ENCODE measurements at places on chromosomes 12 and 14.

GRCh38 chr12:54463034-54463433 is 10.4 kb downstream of the GTSF1 start:
- no peak for DNase-seq

GRCh38 chr14:68695856-68696255 is 97.0 kb downstream of the ZFP36L1 start:
- no peak for DNase-seq

GRCh38 chr12:95220726-95221125 is 3.1 kb downstream of the VEZT start:
- DNase-seq: no peak

DNA sequence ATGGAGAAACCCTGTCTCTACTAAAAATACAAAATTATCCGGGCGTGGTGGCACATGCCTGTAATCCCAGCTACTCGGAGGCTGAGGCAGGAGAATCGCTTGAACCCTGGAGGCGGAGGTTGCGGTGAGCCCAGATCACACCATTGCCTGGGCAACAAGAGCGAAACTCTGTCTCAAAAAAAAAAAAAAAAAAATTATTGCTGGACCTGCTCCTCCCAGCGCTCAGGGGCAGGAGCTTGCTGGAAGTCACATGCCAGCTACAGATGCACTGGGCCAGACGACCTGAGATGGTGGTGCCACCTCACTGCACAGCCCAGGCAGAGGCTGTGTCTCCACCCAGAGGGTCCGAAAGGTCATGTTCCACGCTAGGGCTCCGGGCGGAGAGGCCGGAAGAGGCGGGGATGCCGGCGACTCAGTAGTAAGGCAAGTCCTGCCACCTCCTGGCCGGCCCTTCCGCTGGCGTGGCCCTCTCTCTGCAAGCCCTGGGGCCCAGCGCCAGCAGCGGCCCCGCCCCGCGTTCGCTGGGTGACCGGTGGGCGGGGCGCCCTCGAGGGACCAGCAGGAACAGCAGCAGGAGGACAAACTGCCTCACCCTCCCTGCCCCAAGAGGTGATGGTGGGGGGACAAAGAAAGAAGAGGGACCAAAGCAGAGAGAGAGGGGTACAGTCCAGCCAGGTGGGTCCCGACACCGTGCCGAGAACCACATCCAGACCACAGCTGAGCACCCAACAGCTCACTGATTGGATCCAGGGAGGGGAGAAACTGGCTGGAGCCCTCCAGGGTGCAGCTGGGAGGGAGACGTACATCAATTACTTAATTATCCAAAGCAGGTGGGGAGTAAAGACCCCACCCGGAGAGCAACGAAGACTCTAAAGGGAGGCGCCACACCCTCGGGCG is 3.6 kb upstream of the RHOF start:
- DNase-seq: no peak

- DNase-seq: no peak
Observed at GRCh38 chr14:93969082-93969828, 7.1 kb downstream of the ASB2 start.

GRCh38 chr14:72517736-72518135 is 376.2 kb downstream of the DPF3 start:
- no peak for DNase-seq

- no peak for DNase-seq
Observed at GRCh38 chr12:67618303-67618702, 30.2 kb upstream of the DYRK2 start.

- DNase-seq: no peak
Observed at GRCh38 chr12:95573951-95574576, 22.8 kb upstream of the USP44 start.

GRCh38 chr12:127936463-127936862 is 330.5 kb upstream of the TMEM132C start:
- DNase-seq: no peak

GRCh38 chr14:101456246-101457175 is 104.8 kb upstream of the DIO3 start:
- DNase-seq: no peak

DNA sequence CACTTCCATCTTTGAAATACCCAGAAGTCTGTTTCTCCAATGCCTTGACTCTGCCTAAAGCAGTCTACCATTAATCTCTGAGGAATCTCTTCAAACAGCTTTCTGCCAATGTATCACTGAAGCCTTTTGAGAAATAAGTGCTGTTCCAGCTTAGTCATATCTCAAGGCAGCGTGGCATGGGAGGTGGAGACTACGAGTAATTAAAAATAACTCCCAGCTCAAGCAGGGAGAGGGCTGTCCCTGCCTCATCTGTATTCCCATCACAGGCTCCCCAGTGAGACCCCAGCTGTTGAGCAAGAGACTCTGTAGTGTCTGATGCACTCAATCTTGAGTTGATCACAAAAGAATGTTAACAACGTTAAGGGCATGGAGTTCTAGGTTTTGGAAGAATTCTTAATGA is 700.6 kb downstream of the DIO2 start:
- peak; percentile 51 for DNase-seq

DNA sequence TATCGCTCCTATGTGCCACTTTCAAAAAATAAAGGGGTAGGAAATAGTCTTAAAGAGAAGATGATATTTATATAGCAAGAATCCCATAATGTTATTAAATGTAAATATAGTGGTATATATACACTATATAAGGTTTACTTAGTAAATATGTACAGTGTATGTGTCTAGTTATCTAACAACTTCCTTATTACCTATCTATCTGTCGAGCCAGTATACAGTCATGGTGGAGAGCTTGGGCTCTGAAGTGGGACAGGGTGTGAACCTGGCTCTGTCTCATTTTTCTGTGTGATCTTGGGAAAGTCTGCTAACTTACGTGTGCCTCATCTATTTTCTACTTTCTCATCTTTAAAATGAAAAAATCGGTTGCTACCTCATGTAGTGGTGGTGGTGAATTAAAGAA is 62.8 kb upstream of the SINHCAF start:
- DNase-seq: no peak

GRCh38 chr14:70847406-70848090 is 38.2 kb upstream of the MAP3K9 start:
- DNase-seq: peak; percentile 44

DNA sequence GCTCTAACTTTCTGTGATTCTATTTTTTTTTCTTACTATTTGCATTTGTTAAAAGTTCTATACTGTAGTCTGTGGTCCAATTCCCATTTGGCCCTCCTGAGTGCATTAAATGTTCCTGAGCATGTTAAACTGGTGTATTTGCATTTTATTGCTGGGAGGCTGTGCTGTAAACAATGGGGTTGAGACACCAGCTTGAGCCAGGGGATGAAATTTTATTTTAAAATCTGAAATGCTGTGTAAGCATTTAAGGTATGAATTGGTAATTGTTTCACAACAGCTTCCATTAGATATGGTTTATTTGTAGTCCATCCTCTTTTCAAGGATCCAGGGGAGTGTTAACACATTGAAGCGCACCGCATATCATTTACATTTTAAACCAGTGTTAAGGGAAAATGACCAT is 89.9 kb upstream of the RFX4 start:
- no peak for DNase-seq

GRCh38 chr14:81348061-81348460 is 52.1 kb downstream of the STON2 start:
- no peak for DNase-seq

DNA sequence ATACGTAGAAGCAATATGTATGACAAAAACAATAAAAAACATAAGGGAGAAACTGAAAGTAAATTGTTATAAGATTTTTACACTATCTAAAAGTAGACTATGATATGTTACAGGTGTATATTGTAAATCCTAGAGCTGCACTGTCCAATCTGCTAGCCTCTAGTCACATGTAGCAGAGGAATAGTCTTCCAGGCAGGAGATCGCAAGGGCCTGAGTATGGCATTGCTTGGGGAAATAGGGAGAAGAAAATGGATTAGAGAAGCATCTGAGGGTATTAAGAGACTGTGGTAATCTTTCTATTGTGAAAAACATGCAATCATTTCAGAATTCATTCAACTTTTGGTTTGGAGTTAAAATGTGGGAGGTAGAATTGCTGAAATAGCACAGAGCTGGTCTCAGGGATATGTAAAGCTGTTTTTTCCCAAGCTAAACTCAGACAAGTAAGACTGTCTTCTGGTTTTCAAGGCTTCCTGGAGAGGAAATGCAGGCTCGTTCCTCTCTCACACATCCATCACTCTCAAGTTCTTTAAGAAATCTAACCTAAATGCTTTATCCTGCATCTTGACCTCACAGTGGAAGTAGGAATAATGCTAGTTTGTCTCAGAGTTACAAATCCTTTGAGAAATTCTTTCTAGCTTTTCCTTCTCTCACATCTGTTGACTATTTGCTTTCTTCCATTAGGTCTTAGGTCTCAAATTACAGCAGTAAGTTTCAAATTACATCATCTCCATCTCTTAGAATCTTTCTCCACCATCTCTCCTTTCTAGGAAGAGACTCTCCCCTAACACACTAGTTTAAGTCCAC is 7.6 kb upstream of the CCDC184 start:
- no peak for DNase-seq

DNA sequence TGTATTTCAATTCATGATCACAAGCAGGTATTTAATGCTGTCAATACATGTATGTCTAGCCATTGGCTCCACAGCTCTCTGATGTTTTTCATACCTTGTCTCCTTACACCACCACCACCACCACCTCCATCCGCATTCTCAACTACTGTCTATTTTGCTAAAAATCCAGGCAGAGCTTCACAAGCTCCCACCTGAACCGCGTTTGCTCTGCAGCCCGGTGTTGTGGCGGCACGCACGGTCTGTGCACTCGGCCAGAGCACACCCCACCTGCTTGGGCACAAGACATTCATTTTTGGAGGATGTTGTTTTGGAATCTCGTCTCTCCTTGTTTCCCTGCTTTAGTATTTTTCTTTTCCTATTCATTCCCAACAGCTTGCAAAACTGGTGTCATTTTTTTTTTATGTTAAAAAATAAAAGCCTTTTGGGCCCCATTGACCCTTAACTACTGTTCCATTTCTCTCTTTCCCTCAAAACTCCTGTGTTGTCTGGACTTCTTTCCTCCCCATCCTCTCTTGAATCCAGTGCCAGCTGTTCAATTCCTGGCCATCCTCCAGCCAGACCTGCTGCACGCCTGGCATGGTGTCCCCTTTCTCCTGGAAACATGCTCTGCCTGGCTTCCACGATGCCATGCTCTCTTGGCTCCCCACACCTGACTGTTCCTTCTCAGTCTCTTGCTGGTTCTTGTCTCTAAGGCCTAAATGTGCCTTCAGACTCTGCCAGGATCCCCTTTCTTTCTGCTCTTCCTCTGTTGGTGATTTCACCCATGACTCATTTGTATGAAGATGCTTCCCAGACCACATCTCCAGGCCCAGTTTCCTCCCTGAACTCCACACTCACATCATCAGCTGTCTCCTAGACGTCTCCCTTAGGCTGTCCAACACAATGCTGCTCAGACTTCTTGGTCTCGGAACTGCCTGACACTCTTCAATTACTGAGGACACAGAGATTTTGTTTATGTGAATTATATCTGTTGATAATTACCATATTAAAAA is 37.9 kb downstream of the PIWIL1 start:
- DNase-seq: peak; percentile 0

GRCh38 chr14:99194136-99194535 is 77.9 kb downstream of the BCL11B start:
- DNase-seq: no peak

GRCh38 chr12:58285551-58285950 is 344.2 kb downstream of the ATP23 start:
- peak; percentile 29 for DNase-seq

DNA sequence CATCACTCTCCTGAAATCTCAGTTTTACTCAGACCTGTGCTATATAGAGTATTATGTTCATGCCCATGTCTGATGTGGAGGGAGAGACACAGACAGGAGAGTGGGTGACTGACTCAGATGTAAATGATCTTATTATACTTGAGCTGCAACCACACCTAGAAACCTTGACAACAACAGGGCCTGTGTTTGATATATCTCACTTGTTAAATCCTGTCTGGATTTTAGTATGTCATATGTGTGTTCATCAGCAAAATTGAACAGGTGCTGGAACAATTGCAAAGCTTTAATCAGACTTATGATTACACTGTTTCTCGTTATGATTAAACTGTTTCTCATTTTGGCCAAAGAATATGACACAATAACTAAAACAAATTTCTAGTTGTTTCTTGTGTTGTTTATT is 37.7 kb downstream of the DIP2B start:
- no peak for DNase-seq

DNA sequence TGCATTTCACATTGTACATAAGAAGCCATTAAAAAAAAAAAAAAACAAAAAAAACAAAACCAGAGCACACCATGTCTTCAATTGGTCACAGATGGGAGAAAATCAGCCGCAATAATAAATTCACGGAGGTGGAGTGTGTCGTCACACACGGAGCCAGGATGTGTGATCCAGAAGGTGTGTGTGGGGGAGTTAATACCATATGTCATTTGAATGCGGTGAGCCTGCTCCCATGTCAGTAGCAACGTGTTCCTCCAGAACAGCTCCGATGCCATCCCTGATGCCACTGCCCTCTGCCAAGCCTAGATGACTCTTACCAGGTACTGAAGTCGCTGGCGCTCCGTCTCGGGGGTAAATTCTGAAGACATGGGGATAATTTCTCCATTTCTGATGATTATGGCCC is 197.8 kb downstream of the PPM1H start:
- DNase-seq: peak; percentile 55

DNA sequence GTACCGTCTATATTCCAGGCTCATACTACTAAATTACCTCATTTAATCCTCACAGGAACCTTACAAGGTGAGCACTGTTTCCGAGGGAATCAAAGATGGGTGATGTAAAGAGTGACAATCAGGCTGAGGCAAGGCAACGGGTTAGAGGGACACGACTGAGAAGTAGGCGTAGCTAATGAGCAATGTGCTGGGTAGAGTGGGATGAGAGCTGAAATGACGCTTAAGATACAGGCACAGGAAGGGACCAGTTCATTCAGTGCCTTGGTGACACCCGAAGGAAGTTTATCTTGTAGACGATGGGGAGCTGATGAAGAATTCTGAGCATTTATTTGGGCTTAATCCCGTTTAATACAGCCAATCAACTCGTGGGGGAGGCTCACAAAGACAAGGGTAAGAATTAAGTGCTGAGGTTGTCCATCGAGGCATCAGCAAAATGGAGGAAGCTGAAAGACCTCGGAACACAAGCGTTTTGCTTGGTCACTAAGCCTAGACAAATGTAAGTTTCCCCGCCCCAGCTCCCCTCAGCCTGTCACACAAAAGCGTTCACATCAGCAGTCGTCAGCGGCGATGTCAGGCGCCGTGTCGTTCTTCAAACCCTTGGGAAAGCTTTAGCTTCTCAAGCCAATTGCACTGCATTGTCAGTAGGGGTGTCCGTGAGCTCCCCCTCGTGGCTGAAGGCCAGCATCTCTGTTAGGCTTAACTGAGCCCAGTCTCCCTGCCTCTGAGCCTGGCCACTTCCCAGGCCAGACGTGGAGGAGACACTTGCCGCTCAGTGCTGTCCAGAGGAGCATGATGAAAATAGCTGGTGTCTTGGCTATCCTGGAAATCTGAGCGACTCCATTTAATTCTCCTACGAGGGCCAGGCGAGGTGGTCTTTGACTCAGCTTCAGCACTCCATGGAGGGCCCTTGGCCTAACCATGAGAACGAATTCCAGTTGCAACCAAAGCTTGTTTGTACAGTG is 288.5 kb upstream of the G2E3 start:
- peak; percentile 54 for DNase-seq

DNA sequence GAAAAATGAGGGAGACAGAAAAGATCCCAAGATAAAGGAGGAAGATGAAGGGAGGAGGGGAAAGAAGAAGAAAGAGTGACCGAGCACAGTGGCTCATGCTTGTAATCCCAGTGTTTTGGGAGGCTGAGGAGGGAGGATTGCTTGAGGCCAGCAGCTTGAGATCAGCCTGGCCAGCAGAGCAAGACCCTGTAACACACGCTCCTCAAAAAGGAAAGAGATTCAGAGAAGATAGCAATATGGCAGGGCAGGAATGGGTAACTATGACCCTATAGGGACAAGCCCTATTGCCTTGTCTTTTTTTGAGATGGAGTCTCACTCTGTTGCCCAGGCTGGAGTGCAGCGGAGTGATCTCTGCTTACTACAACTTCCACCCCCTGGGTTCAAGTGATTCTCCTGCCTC is 116.9 kb upstream of the MAP1LC3B2 start:
- no peak for DNase-seq

Data from DMS 273 treated with DMSO at 0.1 percent for 48 hours (cell line).